Stomach (tissue), 19 donors: ENCODE measurements at places on chromosomes 3 and 15. TPM values are rescaled to one million over a fixed set of nuclear protein-coding genes. Genes with fewer than 3 reads are reported as not detected.

ACOX2 gene
- not detected for total RNA-seq

ILDR1 gene
- total RNA-seq, result under 0.01 TPM

GP9 gene
- not detected for total RNA-seq

ACTRT3 gene
- not detected for total RNA-seq

LDHAL6B gene
- total RNA-seq, result not detected

GRCh38 chr3:127688416-127689265 lies 15.9 kb downstream of the ABTB1 start:
- peak; percentile 68 for DNase-seq

- no peak for DNase-seq
Measured at GRCh38 chr3:63952248-63952594, 40.0 kb upstream of the SCAANT1 start.

DNA sequence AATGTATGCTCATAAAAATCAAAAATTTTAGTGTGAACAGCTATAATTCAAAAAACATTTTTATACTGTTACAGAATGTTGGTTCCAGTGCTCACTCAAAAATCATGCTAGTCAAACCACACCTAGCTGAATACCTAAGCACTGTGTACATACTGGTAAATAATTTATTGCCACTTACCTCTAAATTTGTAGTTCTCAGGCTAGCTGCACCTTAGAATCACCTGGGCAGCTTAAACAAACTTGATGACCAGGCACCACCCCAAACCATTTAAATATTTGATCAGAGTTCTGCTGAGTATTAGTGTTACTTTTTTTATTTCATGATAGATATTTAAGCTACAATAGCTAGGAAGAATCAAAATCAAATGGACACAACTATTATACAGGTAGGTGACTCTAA lies 32.3 kb upstream of the TMCO5A start:
- DNase-seq, result peak; percentile 31

- no peak for DNase-seq
Measured at GRCh38 chr15:93852761-93853160, 378.6 kb upstream of the MCTP2 start.

- DNase-seq, result no peak
Measured at GRCh38 chr3:62768896-62769295, 106.3 kb downstream of the CADPS start.

DNA sequence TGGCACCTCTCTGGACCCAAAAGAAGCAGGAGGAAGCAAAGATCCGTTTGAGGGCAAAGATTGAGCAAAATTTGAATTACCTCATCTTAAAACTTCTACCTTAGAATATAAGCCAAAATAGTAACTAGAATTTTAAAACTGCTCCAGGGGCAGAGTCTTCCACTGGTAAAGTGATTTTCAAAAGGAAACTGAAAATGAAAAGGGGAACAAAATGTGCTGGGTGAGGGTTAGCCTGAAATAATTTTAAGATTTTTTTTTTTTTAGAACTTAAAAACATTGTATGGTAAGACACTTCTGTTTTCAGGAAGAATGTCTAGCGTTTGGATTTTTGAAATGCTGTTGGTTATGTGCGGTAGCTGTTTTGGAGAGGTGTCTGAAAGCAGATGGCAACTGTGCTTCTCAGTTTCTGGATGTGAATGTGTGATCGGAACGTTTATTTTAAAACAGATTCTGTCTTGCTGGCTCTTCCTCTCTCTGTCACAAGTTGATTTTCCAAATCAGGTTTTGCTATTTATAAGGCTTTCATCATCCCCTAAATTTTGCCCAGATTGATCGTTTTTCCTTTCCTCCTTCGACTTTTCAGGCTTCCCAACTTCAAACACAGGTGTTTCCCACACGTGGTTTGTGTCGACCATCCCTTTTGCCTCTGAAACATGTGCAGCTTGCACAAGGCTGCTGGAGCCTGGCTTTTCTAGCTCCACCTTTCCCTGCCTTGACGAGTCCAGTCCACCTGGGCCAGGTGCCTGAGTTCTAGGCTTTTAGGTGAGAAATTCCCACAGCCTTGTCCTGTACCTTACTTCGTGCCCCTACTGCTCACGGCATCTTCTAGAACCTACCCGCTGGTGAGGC lies 3.3 kb downstream of the LRRK1 start:
- DNase-seq, result no peak

DNA sequence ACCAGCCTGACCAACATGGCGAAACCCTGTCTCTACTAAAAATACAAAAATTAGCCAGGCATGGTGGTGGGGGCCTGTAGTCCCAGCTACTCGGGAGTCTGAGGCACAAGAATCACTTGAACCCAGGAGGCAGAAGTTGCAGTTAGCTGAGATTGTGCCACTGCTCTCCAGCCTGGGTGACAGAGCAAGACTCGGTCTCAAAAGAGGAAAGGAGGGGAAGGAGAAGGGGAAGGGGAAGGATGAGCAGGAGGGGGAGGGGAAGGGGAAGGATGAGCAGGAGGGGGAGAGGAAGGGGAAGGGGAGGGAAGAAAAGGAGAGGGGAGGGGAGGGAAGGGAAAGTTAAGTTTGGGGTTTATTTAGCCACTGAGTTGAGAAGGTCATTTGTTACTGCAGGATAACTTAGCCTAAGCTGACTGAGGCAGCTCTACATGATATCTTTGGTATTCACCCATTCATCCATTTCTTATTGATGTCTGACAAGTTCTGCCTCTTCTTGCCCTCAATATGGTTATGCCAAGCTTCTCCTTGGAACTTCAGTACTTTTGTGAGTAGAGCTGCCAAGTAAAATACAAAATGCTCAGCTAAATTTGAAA lies 15.9 kb upstream of the ABHD2 start:
- DNase-seq, result no peak

DNA sequence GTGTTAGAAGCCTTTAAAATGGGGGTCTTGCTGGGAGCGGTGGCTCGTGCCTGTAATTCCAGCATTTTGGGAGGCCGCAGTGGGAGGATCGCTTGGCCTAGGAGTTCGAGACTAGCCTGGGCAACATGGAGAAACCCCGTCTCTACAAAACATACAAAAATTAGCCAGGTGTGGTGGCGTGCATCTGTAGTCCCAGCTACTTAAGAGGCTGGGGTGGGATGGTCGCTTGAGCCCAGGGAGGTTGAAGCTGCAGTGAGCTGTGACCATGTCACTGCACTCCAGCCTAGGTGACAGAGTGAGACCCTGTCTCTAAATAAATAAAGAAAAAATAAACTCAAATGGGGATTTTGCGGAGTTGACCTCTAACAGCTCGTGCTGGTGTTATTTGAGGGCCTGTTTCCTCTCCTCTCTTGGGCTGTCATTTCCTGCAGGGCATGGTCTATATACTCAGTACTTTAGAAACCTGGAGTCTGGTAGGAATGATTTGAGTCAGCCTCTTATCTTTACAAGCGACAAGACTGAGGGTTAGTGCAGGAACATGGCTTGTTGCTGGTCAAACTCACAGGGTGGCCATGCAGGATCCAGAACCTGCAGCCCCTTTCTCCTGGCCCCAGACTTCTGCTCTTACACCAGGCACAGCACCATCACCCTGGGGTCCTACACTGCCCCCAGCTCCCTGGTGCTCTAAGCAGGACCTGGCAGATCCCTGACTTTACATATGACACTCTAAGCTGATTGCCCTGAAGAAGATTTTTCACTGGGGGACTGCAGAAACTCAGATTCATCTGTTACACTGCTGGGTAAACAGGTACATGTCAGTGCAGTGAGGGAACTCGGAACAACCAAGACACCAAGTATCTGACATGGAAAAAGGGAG lies 15.1 kb downstream of the EHD4 start:
- DNase-seq, result no peak

DNA sequence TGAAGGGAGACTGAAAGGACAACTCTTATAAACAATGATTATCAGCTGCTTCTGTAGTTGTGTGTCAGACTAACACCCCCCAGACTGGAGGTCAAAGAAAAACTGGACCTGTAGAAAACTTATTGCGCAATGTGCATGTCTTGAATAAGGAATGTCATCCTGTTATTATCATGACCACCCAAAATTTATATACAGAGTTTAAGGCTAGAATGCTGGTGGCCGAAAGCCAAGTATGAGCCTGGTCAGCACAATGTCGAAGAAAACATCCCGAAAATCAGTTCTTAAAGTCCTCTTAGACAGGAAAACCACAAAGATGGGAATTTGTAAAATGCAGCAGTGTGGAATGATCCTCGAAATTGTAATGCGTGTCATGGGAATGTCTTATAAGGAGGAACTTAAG lies 29.3 kb downstream of the RFTN1 start:
- DNase-seq, result peak; percentile 82

DNA sequence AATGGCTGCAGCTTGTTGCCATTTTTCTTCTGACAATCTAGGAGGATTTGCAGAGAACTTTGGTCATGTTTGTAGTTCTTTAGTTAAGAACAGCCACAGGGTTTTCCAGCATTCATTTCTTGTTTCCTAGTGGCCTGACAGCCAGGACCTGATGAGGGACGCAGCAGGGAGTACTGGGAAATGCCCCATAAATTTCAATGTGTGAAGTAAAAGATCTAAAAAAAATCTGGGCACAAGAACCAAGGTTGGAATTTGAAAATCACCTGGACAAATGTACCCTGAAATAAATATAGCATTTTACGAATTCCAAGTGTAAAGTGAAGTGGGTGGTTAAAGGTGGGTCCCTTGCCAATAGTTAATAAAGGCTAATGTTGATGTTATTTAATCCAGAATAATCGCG lies 195.0 kb downstream of the ZIC1 start:
- no peak for DNase-seq

DNA sequence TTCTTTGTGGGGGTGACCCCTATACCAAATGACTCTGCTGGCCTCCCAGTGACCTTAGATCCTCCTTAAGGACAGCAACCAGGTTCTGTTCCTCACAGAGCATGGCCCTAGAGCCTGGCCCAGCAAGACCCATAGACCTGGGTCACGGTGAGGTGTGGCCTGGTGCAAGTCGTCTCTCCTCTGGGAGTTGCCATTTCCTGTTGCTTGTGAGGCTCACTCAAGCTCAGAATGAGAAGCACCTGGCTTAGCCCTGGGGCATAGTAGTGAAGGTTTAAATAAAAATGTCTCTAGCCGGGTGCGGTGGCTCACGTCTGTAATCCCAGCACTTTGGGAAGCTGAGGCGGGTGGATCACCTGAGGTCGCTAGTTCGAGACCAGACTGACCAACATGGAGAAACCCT lies 131.3 kb downstream of the SMAD6 start:
- DNase-seq, result no peak
